ENCODE measurements at places on chromosomes 2 and 18. TPM values are rescaled to one million over a fixed set of nuclear protein-coding genes. Genes with fewer than 3 reads are reported as not detected.

- no peak for DNase-seq
Observed at GRCh38 chr2:20168048-20168726, 56.7 kb downstream of the SDC1 start.

Gene TEKT4
- total RNA-seq = not detected

Gene PCGF1
- total RNA-seq = 14.2 TPM

DNA sequence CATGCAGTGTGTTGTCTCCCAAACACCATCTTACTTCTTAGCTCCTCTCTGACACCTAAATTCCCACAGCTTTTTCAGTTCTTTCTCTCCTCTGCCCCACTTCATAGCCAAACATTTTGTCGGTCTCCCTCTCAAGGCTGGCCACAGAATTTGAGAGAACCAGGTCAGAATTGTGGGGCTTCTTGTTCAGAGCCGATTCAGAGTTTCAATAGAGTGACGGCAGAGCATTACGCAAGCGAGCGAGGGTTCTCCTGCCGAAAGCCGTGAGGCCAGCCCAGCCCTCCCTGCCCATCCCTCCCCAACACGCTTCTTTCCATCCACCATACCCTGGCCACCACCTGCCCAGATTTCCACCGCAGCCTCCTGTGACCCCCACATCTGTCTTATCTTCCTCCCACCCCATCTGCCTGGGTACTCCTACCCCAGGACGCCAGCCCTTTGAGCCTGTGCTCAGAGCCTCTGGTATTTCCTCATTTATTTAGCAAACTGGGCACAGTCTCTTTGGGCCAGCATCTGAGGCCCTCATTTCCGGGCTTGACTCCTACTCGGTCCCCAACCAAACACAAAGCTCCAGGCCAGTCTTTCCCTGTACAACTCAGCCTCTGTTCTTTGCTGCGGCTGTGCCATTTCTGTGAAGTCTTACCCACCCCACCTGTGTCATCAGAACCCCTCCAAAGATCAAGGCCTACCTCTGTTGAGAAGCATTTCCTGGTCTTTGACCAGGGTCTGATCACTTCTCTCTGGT is 70.0 kb upstream of the MAP4K4 start:
- DNase-seq = peak; percentile 55

Gene EPC2
- 22.0 TPM for total RNA-seq

Gene RGPD4
- total RNA-seq = not detected

DNA sequence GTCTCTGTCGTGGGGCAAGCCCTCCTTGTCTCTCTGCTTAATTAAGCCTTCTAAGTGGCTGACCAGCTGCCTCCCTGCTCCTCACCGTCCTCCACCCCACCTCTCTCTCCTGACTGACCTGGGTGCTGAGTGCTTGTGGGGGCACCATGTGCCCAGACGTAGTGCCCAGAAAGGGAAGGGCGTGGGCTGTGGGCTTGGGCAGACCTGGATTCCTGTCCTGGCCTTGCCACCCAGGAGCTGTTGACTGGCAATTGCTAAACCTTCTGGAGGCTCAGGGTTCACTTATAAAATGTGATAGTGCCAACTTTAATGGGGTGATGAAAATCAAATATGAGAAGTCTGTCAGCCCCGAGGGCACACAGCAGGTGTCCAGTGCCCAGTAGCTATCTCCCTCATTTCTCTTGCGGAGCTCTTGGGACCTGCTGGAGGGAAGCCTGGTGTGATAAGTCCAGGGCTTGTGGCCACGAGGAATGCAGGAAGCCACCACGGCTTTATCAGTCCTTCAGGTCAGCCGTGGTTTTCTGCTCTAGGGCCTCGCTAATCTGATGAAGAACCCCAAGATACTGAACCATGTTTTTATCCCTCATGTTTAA is 22.0 kb upstream of the INHBB start:
- no peak for DNase-seq

- peak; percentile 73 for DNase-seq
Observed at GRCh38 chr2:241391892-241392665, 36.0 kb downstream of the FARP2 start.

DNA sequence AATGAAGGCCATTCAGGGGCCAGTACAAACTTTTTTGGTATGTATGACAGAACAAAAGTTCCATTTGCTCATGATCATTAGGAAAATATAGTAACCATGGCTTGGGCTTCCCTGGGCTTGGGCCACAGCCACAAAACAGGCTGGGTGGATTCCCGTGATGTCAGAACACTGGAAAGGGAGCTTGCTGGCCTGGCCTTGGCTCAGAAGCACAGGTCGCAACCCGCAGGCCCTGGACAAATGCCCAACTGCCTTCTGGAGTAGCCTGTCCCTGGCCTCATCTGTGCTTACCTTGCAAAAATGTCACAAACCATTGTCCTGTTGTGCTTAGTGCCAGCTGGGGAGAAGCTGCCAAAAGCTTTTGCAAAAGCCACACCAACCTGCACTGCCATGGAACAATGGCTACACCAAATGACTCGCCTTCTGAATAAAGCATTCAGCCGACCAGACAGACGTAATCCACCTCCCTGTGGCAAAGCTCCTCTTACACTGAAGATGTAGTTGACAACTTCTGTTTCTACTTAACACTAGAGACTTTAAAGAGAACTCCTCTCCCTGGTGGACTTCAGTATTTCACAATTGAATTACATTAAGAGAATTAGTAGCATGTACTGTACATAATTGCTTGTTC is 125.5 kb downstream of the ANKRD44 start:
- no peak for DNase-seq

- DNase-seq = no peak
Observed at GRCh38 chr2:50449306-50449705, 582.6 kb downstream of the NRXN1 start.

GRCh38 chr2:200593905-200594304 is 8.1 kb downstream of the AOX1 start:
- no peak for DNase-seq

Gene RAB17
- 70.0 TPM for total RNA-seq

DNA sequence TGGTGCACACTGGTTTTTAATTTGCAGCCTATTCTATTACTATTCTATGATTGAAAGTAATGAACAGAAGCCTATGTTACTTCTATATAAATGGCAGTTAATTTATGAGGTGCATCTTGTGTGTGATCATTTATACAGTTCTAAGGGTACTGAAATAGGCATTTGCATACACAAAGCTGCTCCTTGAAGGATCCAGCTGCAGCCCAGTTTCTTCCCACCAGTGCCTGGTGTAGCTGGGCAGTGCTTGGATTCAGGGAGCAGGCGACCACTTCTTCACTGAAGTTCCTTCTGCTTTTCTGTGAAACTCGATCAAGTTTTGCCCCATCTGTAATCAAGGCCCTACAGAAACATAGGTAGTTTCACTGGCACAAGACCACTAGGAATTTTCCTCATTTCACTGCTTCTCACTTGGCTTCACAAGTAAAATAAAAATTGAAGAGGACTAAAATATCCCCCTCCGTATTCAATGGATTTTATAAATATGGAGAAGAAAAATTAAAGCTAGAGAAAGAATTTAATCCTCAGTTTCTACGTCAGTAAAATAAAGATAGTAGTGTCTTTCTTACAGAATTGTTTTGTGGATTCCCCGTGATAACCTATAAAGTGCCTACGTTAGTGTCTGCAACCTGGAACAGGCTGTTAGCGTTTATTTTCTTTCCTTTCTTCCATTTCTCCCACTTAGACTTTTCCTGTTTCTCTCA is 1.7 kb upstream of the LPIN2 start:
- no peak for DNase-seq

Gene FOXI3
- total RNA-seq = not detected

- DNase-seq = peak; percentile 96
Observed at GRCh38 chr2:191318729-191319078, 73.5 kb downstream of the MYO1B start.

Gene MYO5B
- 24.0 TPM for total RNA-seq

Gene CYP26B1
- total RNA-seq = 0.07 TPM
